ENCODE measurements at places on chromosomes 1 and 21.

DNA sequence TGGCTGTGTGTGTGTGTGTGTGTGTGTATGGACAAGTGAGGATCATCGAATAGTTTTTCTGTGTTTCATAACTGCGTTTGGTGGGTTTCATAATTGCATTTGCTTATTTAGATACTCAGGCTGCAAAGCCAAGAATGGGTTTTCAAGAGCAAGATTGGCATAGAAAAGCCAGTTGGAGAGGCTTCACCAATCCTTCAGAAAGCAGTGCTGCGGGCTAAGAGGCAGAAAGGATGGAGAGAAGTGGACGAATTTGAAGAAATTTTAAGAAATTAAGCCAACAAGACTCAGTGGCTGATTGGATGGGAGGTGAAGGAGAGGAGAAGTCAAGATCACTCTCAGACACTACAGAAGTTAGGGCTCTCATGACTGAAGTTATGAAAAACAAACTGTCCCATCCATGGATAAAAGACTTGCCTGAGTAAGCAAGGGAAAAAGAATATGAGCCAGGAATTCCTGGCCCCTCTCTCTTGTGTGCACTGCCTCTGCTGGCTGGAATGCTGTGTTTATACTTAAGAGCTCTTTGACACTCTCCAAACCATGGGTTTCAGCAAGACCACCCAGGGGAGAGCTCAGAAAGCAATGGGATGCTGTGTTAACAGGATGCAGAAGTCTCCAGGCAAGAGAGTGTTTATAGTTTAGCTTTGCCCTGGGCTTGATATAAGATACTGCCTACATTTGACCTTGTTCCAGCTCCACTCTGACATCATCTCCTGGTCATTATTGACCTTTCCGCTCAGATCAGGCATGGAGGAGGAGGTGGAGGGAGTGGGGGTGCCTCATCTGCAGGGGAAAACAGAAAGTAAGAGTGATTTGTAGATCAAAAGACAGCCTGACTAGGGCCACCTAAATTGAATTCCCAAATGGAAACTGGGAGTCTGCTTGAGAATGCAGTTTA lies 232.0 kb upstream of the PLXNA2 start:
- no peak overlapping the region for H3K4me3 ChIP-seq
- H3K27ac ChIP-seq, result peak overlapping the region; percentile 91
- H3K27me3 ChIP-seq, result no peaks in the 10 kb centered on the region
- peak; percentile 69 for DNase-seq

DNA sequence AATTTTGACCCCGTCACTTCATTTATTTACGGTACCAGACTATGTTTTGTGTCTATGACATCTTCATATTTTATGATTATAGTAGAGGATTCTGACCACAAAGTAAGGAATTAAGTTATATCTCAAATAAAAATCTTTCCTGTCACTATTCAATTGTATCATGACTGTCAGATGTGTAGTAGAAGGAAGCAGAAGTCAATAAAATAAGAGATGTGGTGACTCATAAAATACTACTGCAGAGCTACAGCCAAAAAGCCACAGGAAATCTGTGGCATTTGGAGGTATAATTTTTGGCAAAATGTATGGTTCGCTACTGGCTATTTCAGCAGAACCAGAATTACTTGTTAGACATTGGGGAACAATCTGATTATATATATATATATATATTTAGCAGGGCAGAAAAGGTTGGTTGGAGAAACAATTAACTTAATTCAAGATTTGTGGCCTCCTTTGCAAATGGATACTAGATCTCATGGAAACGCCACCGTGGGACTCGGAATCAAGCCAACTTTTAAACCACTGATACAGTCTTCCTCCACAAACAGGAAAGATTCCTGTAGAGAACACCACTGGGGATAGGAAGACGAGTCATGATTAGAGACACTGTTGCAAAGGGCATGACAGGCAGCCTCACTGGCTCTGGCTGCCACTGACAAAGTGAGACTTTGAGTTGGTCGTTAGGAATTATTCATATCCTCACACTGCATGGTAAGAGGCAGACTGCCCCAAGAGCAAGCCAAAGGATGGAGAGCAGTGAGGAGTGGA lies 5.1 kb downstream of the FCRL2 start:
- no peak for DNase-seq
- no peaks in the 10 kb centered on the region for H3K4me1 ChIP-seq
- no peak overlapping the region for H3K4me3 ChIP-seq
- H3K27ac ChIP-seq, result no peak overlapping the region
- H3K36me3 ChIP-seq, result no peaks in the 10 kb centered on the region

- no peak overlapping the region for H3K27ac ChIP-seq
- H3K27me3 ChIP-seq, result no peaks in the 10 kb centered on the region
Observed at GRCh38 chr1:13808729-13809131, 108.7 kb downstream of the PRDM2 start.

- no peak overlapping the region for H3K27ac ChIP-seq
- no peak overlapping the region for H3K4me3 ChIP-seq
- H3K27me3 ChIP-seq, result peaks cover 17% of the 10 kb centered on the region
- no peaks in the 10 kb centered on the region for H3K36me3 ChIP-seq
Observed at GRCh38 chr1:91623020-91623419, 122.4 kb downstream of the CDC7 start.

- no peaks in the 10 kb centered on the region for H3K4me1 ChIP-seq
- H3K36me3 ChIP-seq, result no peaks in the 10 kb centered on the region
- H3K27ac ChIP-seq, result no peak overlapping the region
Observed at GRCh38 chr1:114554577-114554976, 26.8 kb downstream of the BCAS2 start.

DNA sequence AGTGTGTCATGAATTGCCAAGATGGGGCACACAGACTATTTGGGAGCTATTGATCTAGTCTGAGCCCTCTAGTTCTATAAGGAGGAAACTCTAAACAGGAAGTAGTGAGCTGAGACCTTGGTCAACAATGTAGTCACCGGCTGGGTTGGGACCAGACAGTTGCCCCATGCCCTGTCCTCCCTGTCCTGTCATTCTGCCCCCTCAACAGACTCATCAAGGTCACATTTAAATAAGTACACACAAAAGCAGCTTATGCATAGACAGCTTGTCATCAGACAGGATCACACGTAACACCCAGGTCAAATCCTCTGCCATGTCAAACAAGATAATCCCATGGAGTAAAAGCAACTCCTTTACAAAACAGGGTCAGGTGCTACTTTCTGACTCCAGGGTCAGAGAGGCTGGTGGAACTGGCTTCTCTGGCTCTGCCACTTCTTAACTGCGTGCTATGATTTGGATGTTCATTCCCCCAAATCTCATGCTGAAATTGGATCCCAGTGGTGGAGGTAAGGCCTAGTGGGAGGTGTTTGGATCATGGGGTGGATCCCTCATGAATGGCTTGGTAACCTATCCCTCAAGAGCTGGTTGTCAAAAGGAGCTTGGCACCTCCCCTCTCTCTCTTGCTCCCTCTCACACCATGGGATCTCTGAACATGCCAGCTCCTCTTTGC lies 128.9 kb downstream of the HIVEP3 start:
- no peaks in the 10 kb centered on the region for H3K27me3 ChIP-seq
- no peaks in the 10 kb centered on the region for H3K36me3 ChIP-seq
- H3K4me3 ChIP-seq, result no peak overlapping the region

- H3K4me1 ChIP-seq, result peaks cover 9% of the 10 kb centered on the region
- peaks cover 23% of the 10 kb centered on the region for H3K36me3 ChIP-seq
Observed at GRCh38 chr1:232985882-232986526, 35.6 kb downstream of the NTPCR start.

- H3K27me3 ChIP-seq, result no peaks in the 10 kb centered on the region
- H3K4me3 ChIP-seq, result no peak overlapping the region
- H3K27ac ChIP-seq, result no peak overlapping the region
- no peaks in the 10 kb centered on the region for H3K36me3 ChIP-seq
Observed at GRCh38 chr1:174965362-174966007, 34.3 kb upstream of the CACYBP start.

DNA sequence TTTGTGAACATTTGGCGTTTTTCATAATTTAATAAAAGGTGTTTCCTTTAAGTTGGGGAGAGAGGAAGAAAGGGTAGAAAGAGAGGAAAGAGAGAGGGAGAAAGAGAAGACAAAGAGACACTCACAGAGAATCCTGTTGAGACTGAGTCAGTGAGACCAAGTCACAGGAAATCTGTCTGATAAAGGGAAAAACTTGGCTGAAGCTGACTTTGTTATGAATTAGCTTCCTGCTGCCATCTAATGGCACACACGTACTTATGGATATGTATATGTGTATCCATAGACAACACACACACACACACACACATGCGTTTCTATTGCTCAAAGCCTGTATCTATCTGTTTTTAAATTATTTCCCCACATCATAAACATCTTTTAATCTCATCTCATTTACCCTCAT lies 42.5 kb upstream of the DISC1 start:
- peaks cover 3% of the 10 kb centered on the region for H3K4me1 ChIP-seq
- peak overlapping the region; percentile 58 for H3K27ac ChIP-seq
- no peaks in the 10 kb centered on the region for H3K27me3 ChIP-seq
- no peaks in the 10 kb centered on the region for H3K36me3 ChIP-seq

DNA sequence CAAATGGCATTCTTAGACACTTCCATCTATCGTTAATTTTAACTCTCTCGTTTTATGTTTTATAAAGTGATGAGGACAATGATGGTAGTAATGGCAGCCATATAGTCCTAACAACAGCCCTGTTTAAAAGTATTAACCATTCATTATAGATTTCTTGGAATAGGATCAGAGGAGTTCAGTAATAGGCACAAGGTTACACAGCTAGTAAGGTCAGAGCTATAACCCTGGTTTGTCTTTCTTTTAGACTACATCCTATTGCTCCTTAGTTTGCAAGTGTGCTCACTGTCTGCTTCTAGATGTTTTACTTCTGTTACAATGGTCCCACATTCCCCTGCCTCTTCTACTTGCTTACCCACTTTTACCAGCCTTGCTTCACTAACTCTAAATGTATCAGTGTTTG lies 50.9 kb downstream of the TLCD4 start:
- no peaks in the 10 kb centered on the region for H3K4me1 ChIP-seq
- no peak overlapping the region for H3K4me3 ChIP-seq
- H3K27me3 ChIP-seq, result no peaks in the 10 kb centered on the region
- no peaks in the 10 kb centered on the region for H3K36me3 ChIP-seq
- no peak for DNase-seq

GRCh38 chr1:100364697-100365096 lies 12.4 kb downstream of the CDC14A start:
- H3K4me1 ChIP-seq, result peaks cover 5% of the 10 kb centered on the region
- H3K27ac ChIP-seq, result no peak overlapping the region
- no peak for DNase-seq
- H3K27me3 ChIP-seq, result no peaks in the 10 kb centered on the region
- H3K36me3 ChIP-seq, result no peaks in the 10 kb centered on the region

- no peaks in the 10 kb centered on the region for H3K36me3 ChIP-seq
- DNase-seq, result peak; percentile 41
- H3K27ac ChIP-seq, result no peak overlapping the region
- H3K4me1 ChIP-seq, result peaks cover 35% of the 10 kb centered on the region
Observed at GRCh38 chr1:116910379-116911187, 867 bp downstream of the PTGFRN start.

DNA sequence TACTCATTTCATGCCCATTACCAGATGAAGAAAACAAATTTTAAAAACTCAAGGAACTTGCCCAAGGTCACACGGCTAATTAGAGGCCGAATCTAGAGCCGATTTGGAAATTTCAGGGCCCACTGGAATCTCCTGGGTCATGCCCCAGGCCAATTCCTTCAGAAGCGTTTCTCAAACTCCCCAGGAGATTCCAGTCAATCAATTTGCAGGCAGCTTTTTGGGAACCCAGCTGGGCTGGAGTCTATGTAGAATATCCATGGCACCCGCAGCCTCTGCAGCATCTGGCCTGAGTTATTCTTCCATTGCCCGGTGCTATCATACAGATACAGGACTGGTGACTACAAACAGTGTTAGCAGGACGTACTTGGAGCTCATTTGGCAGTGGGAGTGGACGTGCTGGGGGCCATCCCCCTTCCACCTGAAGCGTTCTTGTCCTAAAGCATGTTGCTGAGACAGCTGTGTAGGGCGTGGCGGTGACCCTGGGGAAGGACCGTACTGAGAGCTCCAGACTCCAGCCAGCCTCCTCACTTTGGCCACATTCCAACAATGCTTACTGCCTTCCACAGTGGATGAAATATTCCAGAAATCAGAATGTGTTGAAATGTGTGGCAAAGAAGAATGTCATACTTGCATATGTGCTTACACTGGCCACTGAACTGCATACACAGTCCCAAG lies 38.3 kb downstream of the ABCG1 start:
- no peak for DNase-seq
- no peak overlapping the region for H3K27ac ChIP-seq
- H3K27me3 ChIP-seq, result no peaks in the 10 kb centered on the region
- H3K4me1 ChIP-seq, result peaks cover 36% of the 10 kb centered on the region
- H3K36me3 ChIP-seq, result no peaks in the 10 kb centered on the region
- no peak overlapping the region for H3K4me3 ChIP-seq

- H3K36me3 ChIP-seq, result no peaks in the 10 kb centered on the region
- H3K4me1 ChIP-seq, result no peaks in the 10 kb centered on the region
- no peak overlapping the region for H3K4me3 ChIP-seq
- H3K27me3 ChIP-seq, result no peaks in the 10 kb centered on the region
- DNase-seq, result no peak
Observed at GRCh38 chr1:90274376-90274775, 279.5 kb downstream of the ZNF326 start.
